ENCODE measurements at places on chromosomes 16 and 17.

GRCh38 chr16:70746708-70747424, 54.1 kb downstream of the VAC14 start:
- peak; percentile 91 for DNase-seq

- DNase-seq: peak; percentile 88
Measured at GRCh38 chr17:77516902-77517301, 376.1 kb downstream of the SEC14L1 start.

- no peak for DNase-seq
Measured at GRCh38 chr17:4815043-4815675, 8.2 kb downstream of the PLD2 start.

GRCh38 chr16:29984137-29984763, 10.6 kb downstream of the TAOK2 start:
- no peak for DNase-seq

- DNase-seq: no peak
Measured at GRCh38 chr17:1007310-1008007, 10.5 kb downstream of the TIMM22 start.

GRCh38 chr16:19488213-19488640, 33.7 kb downstream of the GDE1 start:
- DNase-seq: no peak

GRCh38 chr16:27822996-27823395, 240.5 kb downstream of the GSG1L start:
- DNase-seq: no peak

GRCh38 chr16:86334079-86334635, 176.2 kb upstream of the FOXF1 start:
- DNase-seq: peak; percentile 73

- DNase-seq: peak; percentile 55
Measured at GRCh38 chr17:28744972-28745785, 1.4 kb downstream of the TRAF4 start.

GRCh38 chr16:48280546-48280945, 33.2 kb upstream of the ABCC11 start:
- DNase-seq: no peak

- DNase-seq: no peak
Measured at GRCh38 chr17:45270828-45271418, 9.0 kb upstream of the SPATA32 start.

- no peak for DNase-seq
Measured at GRCh38 chr17:11304568-11304967, 63.6 kb downstream of the SHISA6 start.

- DNase-seq: no peak
Measured at GRCh38 chr17:82638183-82638773, 10.0 kb downstream of the WDR45B start.

DNA sequence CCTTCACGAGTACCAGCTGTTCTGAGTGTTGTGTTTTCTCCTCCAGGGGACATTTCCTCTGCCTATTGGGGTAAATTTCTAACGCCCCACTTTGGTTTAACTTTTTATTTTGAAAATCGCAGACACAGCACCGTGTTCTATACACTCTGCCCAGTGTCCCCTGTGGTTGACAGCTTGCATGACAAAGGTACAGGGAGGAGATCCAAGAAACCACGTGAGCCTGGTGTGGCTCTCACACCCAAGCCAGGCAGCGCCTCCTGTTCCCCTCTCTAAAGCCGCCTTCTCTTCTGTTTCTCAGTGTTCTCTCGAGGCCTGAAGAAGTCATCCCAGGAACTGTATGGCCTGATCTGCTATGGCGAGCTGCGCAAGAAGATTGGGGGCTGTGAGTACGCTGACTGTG, 25.4 kb downstream of the CRAMP1 start:
- no peak for DNase-seq

GRCh38 chr16:81539759-81540472, 95.3 kb downstream of the CMIP start:
- DNase-seq: no peak

GRCh38 chr17:16973760-16974540, 2.0 kb upstream of the TNFRSF13B start:
- DNase-seq: no peak

- no peak for DNase-seq
Measured at GRCh38 chr16:71440669-71441347, 1.0 kb downstream of the TLE7 start.

DNA sequence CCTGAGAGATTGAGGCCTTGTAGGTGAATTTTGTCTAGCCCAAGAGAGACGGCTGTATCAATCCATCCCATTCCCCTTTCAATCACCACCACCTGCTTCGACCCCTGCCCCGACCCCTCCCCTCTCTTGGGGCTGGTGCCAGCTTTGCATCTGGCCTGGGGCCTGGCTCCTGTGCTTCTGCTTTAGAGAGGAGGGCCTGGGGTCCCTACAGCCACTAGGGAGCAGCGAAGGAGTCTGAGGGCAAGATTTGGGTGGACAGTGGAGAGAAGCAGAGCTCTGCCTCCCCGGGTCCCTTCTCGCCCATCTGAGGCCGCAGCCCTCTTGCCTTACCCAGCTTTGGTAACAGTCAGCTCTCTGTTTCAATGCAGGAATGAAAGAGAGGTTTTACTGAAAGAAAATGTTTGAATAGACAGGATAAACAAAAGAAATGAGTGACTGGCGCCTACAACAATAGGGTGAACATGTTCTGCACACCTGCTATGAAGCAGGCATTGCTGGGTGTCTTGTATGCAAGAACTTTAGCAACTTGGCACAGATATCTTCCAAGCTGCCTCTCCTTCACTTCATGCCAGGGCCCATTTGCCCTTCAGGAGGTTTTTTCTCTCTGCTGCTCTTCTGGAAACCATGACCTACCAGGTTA, 57.4 kb downstream of the SLC47A1 start:
- DNase-seq: no peak
